ENCODE measurements at places on chromosomes 6 and 20.

GRCh38 chr6:45185403-45186251, 142.5 kb upstream of the RUNX2 start:
- DNase-seq = no peak

- no peak for DNase-seq
Measured at GRCh38 chr6:108550256-108550655, 10.5 kb upstream of the FOXO3 start.

DNA sequence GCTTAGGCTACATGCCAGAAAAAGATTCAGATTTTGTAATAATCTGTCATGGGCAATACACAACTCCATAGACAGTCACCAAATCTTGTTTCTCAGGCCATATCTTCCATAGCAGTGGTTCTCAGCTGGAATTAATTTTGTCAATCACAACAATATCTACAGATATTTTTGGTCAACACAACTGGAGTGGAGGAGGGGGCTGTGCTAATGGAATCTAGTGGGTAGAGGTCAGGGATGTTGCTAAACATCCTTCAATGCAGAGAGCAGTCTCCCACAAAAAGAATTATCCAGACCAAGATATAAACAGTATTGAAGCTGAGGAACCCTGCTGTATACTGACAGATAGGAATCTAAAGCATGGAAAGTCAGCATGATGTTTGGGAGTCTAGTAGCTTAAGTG, 174.6 kb downstream of the UBE3D start:
- no peak for DNase-seq

GRCh38 chr6:101582792-101583191, 189.3 kb downstream of the GRIK2 start:
- no peak for DNase-seq

GRCh38 chr6:129508477-129509145, 201.4 kb downstream of the ARHGAP18 start:
- DNase-seq = no peak

DNA sequence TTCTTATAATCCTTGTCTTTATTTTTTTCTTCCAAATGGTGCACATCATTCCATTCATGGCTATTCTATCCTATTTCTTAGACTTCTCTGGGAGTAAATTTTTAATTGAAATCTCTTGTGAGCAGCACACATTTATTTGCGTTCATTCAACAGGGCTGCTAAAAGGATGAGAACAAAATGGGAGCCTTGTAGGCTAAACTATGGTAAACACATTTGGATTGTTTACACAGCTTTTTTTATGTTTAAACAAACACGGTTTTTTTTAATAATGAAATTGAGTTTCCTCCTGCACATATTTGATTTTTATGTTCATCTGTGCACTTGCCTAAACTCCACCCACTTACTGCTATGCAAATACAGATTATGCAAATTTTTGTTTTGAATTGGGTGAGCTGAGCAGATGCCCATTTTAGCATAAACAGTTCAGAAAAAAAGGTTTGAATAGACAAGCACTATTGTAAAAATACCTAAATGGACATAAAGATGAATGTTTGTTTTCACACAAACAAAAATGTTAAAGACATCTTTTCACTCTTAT, 92.0 kb downstream of the OLIG3 start:
- DNase-seq = no peak

DNA sequence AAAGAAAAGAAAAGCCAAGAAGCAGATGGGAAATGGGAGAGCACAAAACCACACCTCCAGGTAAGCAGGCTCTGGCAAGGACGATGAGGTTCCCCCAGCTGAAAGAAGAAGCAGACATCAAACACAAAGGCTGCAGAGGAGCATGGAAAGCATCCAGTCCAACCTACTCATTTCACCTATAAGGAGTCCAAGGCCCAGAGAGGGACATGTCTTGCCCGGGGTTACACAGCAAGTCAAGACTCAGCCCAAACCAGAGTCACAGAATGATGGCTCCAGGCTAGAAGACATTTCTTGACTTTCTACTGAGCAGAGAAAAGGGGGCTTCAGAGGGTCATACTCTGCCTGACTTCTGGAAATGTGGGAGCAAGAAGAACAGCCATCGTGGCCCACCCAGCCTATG, 45.6 kb upstream of the FOXP4 start:
- no peak for DNase-seq

- DNase-seq = no peak
Measured at GRCh38 chr6:113664909-113665308, 192.2 kb upstream of the MARCKS start.

- DNase-seq = no peak
Measured at GRCh38 chr6:121160276-121160675, 174.0 kb downstream of the TBC1D32 start.

- DNase-seq = no peak
Measured at GRCh38 chr20:10733122-10733521, 59.3 kb upstream of the JAG1 start.

GRCh38 chr6:75755704-75756103, 6.7 kb downstream of the MYO6 start:
- DNase-seq = no peak

GRCh38 chr6:128826606-128827005, 56.3 kb upstream of the LAMA2 start:
- DNase-seq = no peak

GRCh38 chr6:149913540-149914240, 9.2 kb downstream of the RAET1G start:
- DNase-seq = no peak

DNA sequence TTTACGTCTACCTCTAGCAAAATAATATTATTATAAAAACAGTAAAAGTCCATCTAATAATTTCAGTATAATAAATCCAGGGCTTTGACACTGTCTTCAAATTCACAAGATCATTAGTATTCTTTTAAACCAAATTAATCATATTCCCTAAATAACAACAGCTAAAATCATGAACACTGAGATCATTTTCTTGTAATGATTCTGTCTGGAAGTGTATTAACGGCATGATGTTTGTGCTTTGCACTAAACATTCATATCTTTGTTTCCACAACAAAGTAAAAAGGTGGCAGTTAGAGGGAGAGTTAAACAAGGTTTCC, 18.8 kb downstream of the HIVEP2 start:
- no peak for DNase-seq

- no peak for DNase-seq
Measured at GRCh38 chr20:2164966-2165365, 63.3 kb downstream of the STK35 start.

DNA sequence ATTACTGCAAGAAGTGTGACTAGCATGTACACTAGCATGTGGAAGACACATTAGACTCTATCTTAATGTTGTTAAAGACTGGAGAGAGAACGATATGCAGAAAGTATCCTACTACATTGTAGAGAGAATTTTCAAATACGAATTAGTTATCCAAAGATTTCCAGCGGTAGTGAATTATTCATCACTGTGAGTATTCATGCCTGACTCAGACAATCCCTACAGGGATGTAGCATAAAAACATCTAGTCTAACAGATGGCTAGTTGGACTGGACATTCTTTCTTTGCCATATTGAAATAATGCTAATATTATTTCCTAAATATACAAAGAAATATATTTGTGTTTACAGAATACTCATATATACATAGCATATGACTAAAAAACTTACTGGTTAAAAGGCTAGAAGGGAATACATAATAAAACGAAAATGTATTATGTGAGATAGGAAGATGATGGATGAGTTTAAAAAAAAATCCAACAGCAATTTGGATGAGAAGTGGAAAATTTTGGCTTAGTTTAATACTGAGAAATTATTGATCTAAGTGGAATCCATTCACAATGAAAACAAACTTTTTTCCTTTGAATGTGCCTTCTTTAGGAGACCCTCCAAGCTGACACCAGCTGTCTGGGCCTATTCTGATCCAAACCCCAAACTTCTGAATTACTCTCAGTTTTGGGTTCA, 580.7 kb downstream of the RFPL4B start:
- DNase-seq = no peak

GRCh38 chr6:37630281-37630799, 67.3 kb downstream of the MDGA1 start:
- no peak for DNase-seq

- no peak for DNase-seq
Measured at GRCh38 chr6:54935739-54936138, 89.2 kb downstream of the FAM83B start.

DNA sequence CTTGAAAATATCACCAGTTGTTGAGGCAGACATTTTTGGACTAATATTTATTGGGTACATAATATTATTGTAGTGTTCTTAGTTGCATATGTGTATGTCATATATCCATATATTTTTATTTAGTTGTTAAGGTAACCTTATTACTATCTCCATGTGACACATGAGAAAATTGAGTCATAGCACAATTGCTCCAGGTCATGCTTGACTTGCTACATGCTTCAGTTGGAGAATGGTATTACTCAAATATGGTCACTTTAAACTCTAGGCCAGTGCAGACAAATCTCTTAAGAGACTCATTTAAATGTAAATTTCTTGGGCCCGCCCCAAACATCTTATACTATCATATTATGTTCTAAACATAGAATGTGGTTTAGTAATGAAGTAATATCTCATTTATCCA, 246.1 kb downstream of the RIMS1 start:
- DNase-seq = no peak

DNA sequence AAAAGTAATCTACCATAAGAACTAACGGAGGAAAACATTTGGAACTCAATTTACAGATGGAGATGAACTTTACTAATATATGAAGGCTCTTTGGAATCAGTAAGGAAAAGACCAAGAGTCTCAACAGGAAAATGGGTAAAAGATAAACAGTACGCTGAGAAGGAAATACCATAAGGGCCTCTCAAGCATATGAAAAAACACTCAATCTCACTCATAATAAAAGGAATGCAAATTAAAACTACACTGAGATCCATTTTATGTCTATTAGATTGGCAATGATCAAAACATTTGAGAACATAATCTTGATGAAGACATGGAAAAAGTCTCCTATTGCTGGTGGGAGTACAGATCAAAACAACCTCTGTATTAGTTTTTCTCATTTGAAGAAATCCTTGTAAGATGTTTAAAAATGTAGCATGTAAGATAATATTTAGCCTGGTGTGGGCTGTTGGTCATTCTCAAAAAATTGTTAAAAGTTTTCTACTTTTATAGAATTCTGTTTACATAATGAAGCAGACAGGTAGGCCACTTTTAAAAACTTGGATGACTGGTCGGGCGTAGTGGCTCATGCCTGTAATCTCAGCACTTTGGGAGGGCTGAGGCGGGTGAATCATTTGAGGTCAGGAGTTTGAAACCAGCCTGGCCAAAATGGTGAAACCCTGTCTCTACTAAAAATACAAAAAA, 14.5 kb downstream of the REV3L start:
- DNase-seq = no peak

DNA sequence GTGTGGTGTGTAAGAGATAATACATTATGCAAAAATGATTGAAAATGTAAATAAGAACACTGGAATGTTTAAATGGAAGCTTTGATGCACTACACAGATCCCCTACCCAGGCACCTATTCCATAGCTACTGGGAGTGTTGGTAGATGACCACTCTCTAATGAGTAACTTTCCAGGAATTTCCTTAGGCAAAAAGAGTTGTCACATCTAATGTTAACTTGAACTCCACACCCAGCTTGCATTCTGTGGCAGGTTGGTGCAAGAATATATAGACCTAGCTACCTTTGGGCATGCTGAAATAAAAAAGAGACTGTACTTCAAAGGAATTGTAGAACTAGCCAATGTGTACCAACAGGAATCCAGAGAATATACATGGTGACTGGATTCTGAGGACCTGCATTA, 1254.2 kb upstream of the EYS start:
- no peak for DNase-seq

GRCh38 chr20:61490721-61491120, 238.7 kb downstream of the CDH4 start:
- no peak for DNase-seq

GRCh38 chr20:3090565-3090964, 6.0 kb upstream of the AVP start:
- no peak for DNase-seq

DNA sequence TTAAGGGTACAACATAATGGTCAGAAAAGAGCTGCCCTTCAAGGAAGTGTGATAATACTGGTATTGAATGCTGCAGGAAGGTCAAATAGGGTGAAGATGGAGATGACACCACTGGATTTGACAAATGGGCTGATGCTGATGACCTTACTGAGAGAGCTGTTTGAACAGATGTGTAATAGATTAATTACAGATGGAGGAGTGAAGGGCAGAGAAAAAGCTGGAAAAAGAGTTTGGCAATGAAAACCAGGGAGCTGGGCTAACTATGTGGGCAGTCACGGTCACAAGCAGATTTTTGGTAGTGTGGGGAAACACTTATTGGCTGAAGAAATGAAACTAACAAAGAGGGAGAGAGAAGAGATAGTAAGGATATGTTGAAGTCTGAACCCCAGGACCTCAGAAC, 83.6 kb upstream of the ENPP5 start:
- no peak for DNase-seq

DNA sequence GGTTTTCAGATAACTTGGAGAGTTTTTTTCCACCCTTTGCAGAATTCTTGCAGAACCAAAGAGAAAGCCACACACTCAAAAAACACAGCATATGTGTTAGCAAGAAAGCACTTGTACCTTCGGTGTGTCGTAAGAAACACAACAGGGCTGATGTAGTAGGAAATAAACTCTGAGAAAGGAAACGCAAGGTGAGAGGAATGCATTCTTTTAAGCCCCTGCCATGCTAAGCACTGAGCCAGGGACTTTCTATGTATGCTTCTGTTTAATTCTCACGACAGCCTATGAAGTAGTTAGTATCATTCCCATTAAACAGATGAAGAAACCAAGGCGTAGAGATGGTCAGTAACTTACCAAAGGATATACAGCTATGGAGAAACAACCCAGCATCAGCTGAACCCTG, 23.1 kb downstream of the NEDD9 start:
- DNase-seq = no peak

DNA sequence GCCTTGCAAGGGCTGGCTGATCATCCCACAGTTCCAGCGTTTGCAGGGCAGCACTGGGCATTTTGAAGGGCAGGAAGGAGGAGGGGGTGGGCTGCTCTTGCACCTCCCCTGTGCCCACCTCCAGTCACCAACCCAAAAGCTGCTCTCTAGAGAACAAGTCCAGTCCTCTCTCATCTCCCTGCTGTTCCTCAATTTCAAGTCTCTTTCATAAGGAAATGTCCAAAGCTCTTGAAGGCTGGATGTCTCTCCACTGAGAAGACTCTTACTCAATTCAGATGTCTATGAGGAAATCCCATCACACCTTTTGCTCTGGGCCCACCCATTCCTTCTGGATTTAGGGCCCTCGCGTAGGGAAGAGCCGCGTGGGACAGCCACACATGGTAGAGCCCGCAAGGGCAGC, 31.7 kb downstream of the WRNIP1 start:
- DNase-seq = no peak

DNA sequence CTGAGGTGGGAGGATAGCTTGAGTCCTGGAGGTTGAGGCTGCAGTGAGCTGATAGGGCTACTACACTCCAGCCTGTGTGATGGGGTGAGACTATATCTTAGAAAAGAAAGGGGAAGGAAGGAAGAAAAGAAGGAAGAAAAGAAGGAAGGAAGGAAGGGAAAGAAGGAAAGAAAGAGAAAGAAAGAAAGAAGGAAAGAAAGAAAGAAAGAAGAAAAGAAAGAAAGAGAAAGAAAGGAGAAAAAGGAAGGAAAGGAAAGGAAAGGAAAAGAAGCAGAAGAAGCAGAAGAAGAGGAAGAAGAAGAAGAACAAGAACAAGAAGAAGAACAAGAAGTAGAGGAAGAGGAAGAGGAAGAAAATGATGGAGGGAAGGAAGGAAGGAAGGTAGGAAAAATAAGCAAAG, 1130.2 kb upstream of the MAP3K7 start:
- no peak for DNase-seq
